Urothelium cell line (cell line): ENCODE measurements at places on chromosomes 12 and 14.

DNA sequence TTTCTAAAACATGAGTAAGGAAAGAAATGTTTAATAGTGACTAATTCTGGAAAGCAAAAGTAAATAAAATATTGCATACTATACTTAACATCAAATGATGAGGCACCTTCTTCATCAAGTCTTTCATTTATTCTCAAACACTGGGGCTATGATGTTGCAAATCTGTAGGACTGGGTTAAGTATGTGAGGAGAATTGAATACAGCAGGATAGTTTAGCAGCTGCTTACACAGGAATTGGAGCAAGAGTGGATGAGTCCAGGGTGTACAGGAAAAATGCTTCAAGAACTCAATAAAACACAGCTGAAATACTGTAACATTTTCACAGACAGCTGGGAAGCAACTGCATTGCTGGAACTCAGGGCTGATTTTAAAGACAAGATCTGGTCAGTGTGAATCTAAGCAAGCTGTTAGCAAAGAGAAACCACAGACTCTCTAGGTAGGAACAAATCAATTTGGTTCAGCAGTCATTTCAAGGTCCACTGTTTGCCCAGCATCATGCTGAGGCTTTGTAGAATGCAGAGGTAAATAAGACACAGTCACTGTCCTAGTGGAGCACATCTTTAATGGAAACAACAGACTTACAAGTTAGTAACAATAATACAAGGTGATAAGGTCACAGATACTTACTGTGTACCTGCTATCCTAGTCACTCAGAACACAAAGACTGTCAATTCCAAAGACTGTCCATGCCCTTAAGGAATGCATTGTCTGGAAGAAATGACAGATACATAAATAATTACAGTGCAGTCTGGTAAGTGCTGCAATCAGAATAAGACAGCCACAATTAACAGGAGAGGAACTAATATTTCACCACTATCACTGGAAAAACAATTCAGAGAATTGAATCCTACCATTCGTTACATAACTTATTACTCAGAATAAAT is 96.8 kb upstream of the DACT1 start:
- no peak for DNase-seq

GRCh38 chr12:92863251-92863650 is 65.8 kb downstream of the EEA1 start:
- no peak for DNase-seq

DNA sequence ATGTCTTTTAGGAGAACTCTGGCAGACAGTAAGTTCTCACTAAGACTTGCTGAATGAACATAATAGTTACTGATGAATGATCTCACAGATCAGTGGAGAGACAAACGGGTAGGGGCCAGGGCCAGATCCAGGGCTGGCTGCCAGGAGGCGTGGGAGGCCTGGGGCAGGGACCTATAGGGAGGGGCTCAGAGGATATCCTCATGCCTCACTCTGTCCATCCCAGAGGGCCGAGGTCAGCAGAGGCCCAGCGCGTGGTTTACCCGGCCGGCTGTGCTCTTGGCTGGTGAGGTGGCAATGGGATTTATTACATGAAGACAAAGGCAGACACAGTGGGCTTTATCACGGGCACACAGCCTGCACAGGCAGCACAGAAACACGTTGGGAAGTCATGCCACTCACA is 85.4 kb downstream of the CHGA start:
- no peak for DNase-seq

GRCh38 chr14:88209273-88209672 is 113.8 kb downstream of the KCNK10 start:
- no peak for DNase-seq

DNA sequence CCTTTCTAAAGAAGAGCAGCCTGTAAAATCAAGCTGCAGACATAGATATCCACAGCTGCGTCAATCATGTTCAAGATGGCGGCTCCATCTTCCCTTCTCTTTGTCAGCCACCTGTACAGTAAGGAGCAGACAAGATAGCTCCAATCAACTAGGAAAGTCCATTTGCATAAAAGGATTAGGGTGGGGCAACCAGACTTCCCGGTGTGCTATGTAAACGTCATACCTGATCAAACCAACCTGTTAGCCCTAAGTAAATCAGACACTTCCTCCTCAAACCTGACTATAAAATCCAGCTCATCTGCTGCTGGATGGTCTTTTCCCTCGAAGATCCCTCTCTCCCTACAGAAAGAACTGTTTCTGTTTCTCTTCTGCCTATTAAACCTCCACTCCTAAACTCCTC is 60.1 kb downstream of the BCAT1 start:
- DNase-seq: no peak
